Hepatocyte (in vitro differentiated cells): ENCODE measurements at places on chromosomes 11 and 22.

DNA sequence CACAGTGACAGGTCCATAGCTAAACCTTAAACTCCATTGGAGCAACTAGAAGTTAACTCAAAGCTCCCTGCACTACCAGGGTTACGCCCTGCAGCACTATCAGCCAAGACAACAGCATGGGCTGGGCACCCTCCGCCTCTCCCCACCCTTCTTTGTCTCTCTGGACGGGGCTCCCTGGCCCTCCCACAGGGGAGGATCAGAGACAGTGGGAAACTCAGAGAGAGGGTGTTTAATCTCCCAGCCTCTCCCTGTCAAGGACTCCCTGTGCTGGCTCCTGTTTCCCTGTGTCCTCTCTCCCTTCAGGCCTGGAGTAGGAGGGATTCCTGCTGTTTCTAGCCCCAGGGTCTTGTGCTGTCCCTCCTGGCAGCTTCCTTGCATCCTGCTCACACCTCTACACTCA lies 56.9 kb upstream of the CSNK2A3 start:
- no peak overlapping the region for H3K27ac ChIP-seq
- H3K36me3 ChIP-seq = no peaks in the 10 kb centered on the region
- no peak overlapping the region for H3K4me3 ChIP-seq
- peaks cover 12% of the 10 kb centered on the region for H3K4me1 ChIP-seq

DNA sequence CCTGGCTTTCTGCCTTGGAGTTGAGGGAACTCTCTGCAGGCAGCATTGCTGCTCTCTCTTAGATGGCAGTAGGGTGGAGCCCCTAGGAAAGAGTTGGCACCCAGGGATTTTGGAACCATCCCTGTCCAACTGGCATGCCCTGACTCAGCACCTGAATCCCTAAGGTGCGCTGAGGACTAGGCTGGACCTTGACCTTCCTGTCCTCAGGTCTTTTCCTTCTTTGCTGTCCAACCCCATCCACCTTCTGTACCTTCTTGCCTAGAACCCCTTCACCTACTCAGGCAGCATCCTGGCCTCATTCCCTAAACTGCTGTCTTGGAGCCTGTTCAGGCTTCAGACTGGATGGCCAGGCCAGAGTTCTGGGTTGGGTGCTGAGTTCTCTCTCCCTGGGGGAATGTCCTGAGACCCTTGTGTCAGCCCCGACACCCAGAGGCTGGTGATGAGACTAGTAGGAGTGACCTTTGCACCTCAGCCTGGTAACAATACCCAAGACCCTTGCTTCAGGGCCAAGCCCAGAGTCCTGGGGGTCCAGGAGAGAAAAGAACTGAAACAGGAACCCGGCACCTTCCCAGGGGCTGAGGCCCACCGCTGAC lies 2.5 kb upstream of the POLD4 start:
- H3K4me1 ChIP-seq = peaks cover 52% of the 10 kb centered on the region
- no peaks in the 10 kb centered on the region for H3K27me3 ChIP-seq
- H3K36me3 ChIP-seq = no peaks in the 10 kb centered on the region
- no peak overlapping the region for H3K4me3 ChIP-seq
- DNase-seq = no peak

- no peaks in the 10 kb centered on the region for H3K4me1 ChIP-seq
- no peaks in the 10 kb centered on the region for H3K27me3 ChIP-seq
- DNase-seq = no peak
- H3K27ac ChIP-seq = no peak overlapping the region
These were observed 52.7 kb upstream of the HTATIP2 start for GRCh38 chr11:20310596-20311394.

- peak overlapping the region; percentile 87 for H3K27ac ChIP-seq
- DNase-seq = no peak
- no peak overlapping the region for H3K4me3 ChIP-seq
- H3K36me3 ChIP-seq = no peaks in the 10 kb centered on the region
- H3K4me1 ChIP-seq = peaks cover 16% of the 10 kb centered on the region
- no peaks in the 10 kb centered on the region for H3K27me3 ChIP-seq
These were observed 79.1 kb upstream of the AKIP1 start for GRCh38 chr11:8831861-8832260.

DNA sequence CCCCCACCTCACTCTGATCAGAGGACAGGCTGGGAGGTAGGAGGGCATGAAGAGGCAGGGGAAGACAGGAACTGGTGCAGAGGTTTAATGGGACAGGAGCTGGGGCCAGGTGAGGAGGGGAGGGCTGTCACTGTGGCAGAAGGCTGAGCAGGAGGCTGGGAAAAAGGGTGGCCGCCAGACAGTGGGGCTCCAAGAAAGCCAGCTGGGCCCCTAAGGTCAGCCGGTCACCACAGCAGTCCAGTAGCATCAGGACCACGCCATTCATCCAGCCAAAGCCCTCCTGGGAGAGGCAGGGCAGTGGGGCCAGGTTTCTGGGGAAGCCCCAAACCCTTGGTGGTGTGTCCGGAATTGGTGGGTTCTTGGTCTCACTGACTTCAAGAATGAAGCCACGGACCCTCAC lies 8.5 kb upstream of the TREH start:
- no peaks in the 10 kb centered on the region for H3K27me3 ChIP-seq
- no peak overlapping the region for H3K27ac ChIP-seq
- H3K4me3 ChIP-seq = no peak overlapping the region
- H3K36me3 ChIP-seq = no peaks in the 10 kb centered on the region
- peaks cover 5% of the 10 kb centered on the region for H3K4me1 ChIP-seq

- H3K4me1 ChIP-seq = no peaks in the 10 kb centered on the region
- no peak overlapping the region for H3K27ac ChIP-seq
- DNase-seq = no peak
- H3K36me3 ChIP-seq = no peaks in the 10 kb centered on the region
These were observed 490.9 kb downstream of the SOX6 start for GRCh38 chr11:15865212-15865987.

DNA sequence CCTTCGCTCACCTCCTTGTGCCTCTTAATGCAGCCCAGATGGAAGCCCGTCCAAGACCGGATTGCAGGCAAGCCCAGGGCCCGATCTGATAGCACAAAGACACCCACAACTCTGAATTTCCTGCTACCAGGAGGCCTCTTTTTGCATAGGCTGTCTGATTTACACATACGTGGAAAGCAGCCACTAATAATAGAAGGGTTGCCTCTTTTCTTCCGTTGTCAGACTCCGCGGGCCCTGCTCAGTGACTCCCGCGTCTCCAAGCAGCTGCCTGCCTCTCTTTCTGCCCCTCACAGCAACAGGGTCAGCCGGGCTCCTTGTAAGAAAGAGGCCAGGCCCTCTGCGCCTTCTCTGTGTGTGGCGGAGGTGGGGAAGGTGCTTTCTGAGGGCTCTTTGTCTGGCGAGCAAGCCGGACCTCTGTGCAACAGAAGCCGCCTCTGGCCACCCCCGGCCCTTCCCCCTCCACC lies 26.7 kb downstream of the FLI1 start:
- H3K27me3 ChIP-seq = no peaks in the 10 kb centered on the region
- peaks cover 28% of the 10 kb centered on the region for H3K4me1 ChIP-seq
- H3K27ac ChIP-seq = peak overlapping the region; percentile 77
- peak; percentile 10 for DNase-seq
- no peak overlapping the region for H3K4me3 ChIP-seq
- no peaks in the 10 kb centered on the region for H3K36me3 ChIP-seq

GRCh38 chr11:101127197-101127698 lies 2.4 kb downstream of the PGR start:
- H3K36me3 ChIP-seq = no peaks in the 10 kb centered on the region
- H3K27me3 ChIP-seq = peaks cover 97% of the 10 kb centered on the region
- peak; percentile 28 for DNase-seq
- peak overlapping the region; percentile 48 for H3K4me3 ChIP-seq
- H3K4me1 ChIP-seq = peaks cover 11% of the 10 kb centered on the region
- H3K27ac ChIP-seq = no peak overlapping the region

DNA sequence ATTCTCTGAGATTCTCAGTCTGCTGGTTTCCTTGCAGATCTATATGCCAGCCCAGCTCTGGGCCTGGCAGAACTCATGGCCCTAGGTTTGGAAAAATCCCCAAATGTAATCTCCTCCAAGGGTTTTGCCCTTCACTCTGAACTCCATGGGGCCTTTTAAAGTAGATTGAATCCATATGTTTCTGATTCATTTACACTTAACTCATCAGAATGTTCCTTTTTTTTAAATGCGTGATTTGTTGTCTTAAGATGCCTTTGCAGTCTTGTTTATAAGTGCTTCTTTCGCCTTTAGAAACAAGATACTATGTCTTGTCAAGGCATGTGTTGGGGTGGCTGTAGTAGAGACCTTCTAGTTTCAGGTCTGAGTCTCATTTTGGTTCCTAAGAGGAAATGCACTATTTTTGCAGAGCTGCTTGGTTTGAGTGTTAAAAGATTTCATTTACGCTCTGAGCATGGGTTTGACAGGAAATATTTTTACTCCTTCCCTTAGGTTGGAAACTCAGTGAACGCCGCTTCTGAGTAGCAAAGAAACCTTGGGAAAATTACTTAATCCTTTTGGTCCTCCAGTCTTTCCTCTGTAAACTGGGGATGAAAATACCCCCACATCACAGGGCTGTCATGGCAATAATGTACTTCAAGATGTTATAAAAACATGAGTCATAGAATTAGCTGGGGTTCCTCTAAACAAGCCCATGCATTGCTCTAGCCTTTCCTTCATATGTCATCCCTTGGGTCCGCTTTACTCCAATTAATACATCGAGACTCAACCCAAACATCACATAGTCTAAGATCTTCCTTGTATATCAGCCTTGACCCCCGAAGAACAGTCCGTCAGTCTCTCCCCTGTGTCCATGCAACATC lies 83.5 kb downstream of the SNX19 start:
- no peak for DNase-seq
- peaks cover 2% of the 10 kb centered on the region for H3K27me3 ChIP-seq
- peaks cover 27% of the 10 kb centered on the region for H3K4me1 ChIP-seq
- no peak overlapping the region for H3K4me3 ChIP-seq
- H3K27ac ChIP-seq = peak overlapping the region; percentile 55
- no peaks in the 10 kb centered on the region for H3K36me3 ChIP-seq

DNA sequence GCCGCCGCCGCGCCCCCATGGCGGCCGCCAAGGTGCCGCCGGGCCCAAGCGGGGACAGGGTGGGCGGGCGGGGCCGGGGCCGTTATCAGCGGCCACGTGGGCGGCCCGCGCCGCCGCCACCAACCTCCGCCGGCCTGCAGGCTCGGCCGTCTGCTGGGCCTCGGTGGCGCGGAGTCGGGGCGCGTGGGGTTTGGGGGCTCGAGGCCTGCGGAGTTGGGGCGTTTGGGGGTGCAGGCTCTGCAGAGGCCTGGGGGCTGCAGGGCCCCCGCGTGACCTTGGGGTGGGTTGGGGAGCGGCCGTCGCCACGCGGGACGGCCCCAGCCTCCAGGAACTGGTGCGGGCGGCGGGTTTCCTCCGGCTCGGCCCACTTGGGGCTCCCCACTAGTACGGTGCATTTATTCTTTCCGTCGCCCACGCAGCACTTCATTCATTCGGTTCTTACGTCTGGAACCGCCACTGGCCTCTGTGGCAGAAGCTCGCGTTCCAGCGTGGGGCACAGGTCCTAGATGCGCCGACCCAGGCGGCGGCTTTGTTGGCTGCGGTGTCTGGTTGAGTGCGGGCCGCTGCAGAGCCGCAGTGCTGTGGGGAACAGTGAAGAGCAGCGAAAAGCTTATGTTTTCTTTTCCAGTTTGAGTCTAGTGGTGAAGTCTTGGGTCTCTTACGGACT lies 740 bp upstream of the TRMT2A start:
- peak; percentile 56 for DNase-seq
- H3K27me3 ChIP-seq = no peaks in the 10 kb centered on the region
- peak overlapping the region; percentile 83 for H3K4me3 ChIP-seq
- peaks cover 16% of the 10 kb centered on the region for H3K4me1 ChIP-seq
- no peaks in the 10 kb centered on the region for H3K36me3 ChIP-seq

DNA sequence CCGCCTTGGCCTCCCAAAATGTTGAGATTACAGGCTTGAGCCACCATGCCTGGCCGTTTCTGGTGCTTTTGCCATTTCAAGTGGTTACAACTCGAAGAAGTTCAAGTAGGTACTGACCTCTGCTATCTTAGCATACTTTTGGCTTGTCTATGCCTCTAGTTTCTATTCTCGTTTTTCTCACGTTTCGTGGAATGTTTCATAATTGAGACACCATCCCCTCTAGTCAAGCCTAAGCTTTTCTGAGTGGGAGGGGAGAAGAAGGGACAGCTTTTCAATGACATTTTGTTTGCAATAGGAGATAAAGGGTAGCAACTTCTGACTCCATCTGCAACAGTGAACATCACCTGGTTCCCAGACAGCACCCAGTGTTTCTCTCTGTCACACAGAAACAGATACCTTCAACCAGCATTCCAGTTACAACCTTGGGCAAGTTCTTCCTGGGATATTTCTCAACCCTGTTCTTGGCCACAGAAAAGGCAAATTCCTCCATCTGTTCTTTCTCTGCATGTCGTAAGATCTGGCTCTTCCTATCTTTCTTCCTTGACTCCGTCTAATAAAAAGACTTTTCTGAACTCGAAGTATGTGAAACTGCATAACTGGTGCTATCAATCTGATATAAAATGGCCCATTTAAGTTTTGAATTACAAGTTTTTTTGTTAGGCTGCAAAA lies 25.5 kb downstream of the DDI1 start:
- no peaks in the 10 kb centered on the region for H3K27me3 ChIP-seq
- no peak overlapping the region for H3K4me3 ChIP-seq
- H3K36me3 ChIP-seq = no peaks in the 10 kb centered on the region
- no peaks in the 10 kb centered on the region for H3K4me1 ChIP-seq
- H3K27ac ChIP-seq = peak overlapping the region; percentile 29
- peak; percentile 3 for DNase-seq

- H3K27ac ChIP-seq = no peak overlapping the region
- H3K36me3 ChIP-seq = no peaks in the 10 kb centered on the region
- no peak overlapping the region for H3K4me3 ChIP-seq
- DNase-seq = no peak
These were observed 20.5 kb downstream of the MUC6 start for GRCh38 chr11:1015826-1016545.

- no peaks in the 10 kb centered on the region for H3K36me3 ChIP-seq
- H3K27ac ChIP-seq = no peak overlapping the region
These were observed 85.6 kb downstream of the KIRREL3 start for GRCh38 chr11:126914941-126915340.

DNA sequence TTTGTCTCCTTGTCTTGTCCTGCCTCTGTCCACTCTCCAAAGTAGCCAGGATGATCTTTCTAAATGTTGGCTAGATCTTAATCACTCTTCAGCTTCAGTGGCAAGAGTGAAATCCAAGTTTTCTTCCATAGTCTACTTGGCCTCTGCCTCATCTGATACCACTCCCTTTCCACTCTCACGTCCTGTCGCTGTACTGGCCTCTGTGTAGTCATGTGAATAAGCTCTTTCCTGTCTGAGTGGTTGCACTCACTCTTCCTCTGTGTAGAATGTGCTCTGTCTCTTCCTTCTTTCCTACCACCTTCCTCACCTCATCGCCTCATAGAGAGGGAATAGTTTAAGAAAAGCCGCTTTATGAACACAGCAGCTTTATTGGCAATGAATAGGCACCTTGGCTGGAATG lies 86.5 kb downstream of the WNT11 start:
- H3K36me3 ChIP-seq = no peaks in the 10 kb centered on the region
- no peak for DNase-seq
- no peak overlapping the region for H3K4me3 ChIP-seq
- H3K4me1 ChIP-seq = peaks cover 13% of the 10 kb centered on the region
